Stimulated activated CD8-positive, alpha-beta memory T cell treated with anti-CD3 and anti-CD28 coated beads, Interleukin-7, amount 100 ng/mL, for 48 hours (primary cell): ENCODE measurements at places on chromosomes 6 and 20.

- DNase-seq = no peak
Observed at GRCh38 chr6:34036357-34037069, 109.4 kb downstream of the GRM4 start.

DNA sequence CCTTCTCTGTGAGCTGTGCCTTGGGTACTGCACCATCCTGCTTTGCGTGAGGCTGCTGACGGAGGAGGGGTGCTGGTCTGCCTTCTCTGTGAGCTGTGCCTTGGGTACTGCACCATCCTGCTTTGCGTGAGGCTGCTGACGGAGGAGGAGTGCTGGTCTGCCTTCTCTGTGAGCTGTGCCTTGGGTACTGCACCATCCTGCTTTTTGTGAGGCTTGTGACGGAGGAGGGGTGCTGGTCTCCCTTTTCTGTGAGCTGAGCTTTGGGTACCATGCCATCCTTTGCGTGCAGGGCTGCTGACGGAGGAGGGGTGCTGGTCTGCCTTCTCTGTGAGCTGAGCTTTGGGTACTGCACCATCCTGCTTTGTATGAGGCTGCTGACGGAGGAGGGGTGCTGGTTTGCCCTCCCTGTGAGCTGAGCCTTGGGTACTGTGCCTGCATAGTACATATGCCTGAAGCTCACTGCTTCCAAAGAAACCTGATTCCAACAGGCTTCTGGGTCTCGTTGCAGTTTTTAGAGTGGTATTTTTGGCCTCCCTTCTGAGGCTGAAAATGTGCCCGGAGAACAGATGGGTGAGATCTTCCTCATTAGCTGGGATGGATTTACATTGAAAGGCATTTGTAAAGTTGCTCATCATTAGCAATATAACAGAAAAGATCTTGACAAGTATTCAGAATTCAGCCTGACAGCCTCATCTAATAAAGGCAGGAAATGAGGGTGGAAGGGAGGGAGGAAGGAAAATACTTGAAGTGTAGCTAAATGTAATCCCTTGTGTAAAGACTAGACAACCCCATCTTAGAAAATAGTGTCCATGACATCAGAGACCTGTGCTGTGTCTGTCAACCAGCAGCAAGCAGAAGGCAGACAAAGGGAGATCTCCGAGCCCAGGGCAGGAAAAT lies 46.8 kb upstream of the UNC93A start:
- no peak for DNase-seq

GRCh38 chr6:163432300-163432699 lies 17.8 kb downstream of the QKI start:
- no peak for DNase-seq

DNA sequence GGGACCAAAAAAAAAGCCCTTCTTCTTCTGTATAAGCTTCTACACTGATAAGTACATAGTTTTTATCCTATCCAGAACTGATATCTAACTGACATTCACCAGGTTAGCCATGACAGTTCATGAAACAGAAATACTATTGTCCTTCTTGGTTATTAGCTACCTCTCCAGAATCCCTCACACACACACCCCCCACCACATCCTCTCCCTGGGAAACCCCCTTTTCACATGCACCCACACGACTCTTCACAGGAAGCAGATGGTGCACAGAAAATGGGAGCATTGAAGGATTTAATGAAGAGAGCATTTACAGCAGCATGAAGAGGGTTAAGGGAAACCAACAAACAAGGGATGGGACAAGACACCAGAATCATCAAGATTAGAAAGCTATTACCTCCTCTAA lies 88.9 kb downstream of the FHL5 start:
- no peak for DNase-seq

- no peak for DNase-seq
Observed at GRCh38 chr6:45073771-45074170, 254.4 kb upstream of the RUNX2 start.

GRCh38 chr6:132020138-132020581 lies 69.0 kb upstream of the CCN2 start:
- no peak for DNase-seq

- DNase-seq = no peak
Observed at GRCh38 chr20:3563548-3564177, 92.8 kb downstream of the ATRN start.

DNA sequence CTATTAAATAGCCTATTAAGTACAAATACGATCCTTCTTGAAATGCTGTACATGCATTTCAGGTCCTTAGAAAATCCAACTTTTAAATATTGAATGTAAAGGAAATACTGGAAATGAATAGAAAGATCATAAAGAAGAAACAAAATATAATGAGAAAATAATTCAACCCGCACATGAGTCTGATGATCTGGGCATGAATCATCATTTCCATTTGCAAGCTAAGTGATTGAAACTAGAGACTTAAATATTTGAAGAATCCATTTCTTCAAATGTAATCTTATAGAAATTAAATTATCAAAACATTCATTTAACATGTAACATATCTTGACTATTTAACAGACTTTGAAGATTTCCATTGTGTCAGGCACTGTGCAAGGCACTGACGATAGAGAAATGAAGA lies 977.0 kb downstream of the TFAP2A start:
- DNase-seq = no peak

DNA sequence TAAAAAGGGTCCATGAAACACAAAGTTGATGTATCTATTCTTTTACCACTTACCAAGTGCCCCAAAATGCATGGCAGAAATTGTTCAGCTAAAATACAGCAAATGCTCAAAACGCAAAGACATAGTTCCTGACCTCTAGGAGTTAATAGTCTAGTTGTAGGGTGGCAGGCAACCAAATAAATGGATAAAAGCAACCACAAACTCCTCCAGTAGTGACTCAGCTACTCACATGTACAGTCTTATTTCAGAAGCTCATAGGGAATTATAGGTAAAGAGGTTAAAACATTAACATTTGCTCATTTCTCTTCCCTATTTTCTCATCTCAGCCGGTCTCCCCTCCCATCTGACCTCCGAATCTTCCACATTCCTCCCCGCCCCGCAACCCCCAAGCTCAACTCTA lies 143.9 kb upstream of the INSM1 start:
- DNase-seq = no peak

DNA sequence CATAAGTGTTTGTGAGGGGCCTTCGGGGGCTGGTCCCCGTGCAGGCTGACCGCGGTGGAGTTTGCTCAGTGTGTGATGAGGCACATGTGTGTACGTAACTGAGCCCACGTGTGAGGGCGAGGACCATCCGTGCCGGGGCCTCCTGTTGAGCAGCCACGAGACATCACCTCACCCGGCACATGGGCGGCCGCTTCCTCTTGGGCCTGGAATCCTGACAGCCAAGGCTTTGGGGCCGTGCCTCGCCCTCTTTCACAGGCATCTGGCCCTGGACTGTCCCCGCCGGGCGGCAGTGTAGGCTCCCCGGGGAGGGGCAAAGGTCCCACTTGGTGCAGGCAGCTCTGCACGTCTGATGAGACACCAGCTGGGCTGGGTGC lies 202.3 kb downstream of the DLL1 start:
- DNase-seq = no peak
